ENCODE measurements at places on chromosomes 4 and X. TPM values are rescaled to one million over a fixed set of nuclear protein-coding genes. Genes with fewer than 3 reads are reported as not detected.

- no peak for DNase-seq
Measured at GRCh38 chrX:73863852-73864251, 300.9 kb downstream of the CHIC1 start.

GRCh38 chr4:80387390-80388283 is 52.1 kb downstream of the CFAP299 start:
- DNase-seq = no peak

DNA sequence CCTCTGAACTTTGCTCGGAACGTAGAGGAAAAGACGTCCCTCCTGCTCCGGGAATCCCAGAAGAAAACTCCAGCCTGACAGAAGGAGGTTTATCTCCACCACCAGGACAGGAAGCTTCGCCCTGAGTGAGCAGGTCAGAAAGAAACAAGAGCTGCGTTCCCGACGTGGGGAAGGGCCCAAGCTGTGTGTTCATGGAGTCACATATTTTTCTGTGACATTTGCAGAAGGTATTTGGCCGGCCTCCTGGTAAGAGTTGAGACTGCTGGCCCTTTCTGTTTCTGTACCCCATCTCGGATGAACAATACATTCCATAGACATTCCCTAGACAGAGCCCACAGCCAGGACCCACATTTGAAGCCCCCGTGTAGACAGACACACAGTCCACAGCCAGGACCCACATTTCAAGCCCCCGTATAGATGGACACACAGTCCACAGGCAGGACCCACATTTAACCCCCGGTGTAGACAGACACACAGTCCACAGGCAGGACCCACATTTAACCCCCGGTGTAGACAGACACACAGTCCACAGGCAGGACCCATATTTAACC is 230.8 kb downstream of the SHOX start:
- no peak for DNase-seq

- DNase-seq = peak; percentile 96
Measured at GRCh38 chrX:12974796-12975669, at the start of gene TMSB4X. Gene TMSB4X, plus strand, starts transcription at chrX:12975110.

DNA sequence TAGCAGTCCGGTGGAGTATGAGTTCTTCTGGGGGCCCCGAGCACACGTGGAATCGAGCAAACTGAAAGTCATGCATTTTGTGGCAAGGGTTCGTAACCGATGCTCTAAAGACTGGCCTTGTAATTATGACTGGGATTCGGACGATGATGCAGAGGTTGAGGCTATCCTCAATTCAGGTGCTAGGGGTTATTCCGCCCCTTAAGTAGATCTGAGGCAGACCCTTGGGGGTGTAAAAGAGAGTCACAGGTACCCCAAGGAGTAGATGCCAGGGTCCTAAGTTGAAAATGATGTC is 852 bp downstream of the MAGEH1 start:
- no peak for DNase-seq

GRCh38 chrX:119459181-119459580 is 9.1 kb upstream of the SLC25A5 start:
- DNase-seq = no peak

DNA sequence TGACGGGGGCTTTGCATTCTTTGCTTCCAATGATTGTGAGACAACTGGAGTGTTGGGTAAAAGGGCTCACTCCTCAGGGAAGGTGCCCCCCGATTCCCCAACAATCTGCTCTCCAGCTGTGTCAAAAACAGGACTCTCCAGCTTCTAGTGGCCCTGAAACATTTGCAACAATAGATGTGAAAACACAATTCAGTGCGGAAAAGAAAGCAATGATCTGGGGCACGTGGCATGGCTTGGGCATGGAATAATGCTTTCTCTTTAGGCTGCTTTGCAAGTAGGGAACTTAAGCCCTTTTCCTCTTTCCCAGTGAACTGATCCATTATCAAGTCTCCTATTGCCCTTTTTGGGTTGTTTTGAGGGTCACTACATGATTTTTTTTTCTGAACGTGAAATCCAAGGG is 239.9 kb downstream of the C4orf33 start:
- DNase-seq = no peak

DNA sequence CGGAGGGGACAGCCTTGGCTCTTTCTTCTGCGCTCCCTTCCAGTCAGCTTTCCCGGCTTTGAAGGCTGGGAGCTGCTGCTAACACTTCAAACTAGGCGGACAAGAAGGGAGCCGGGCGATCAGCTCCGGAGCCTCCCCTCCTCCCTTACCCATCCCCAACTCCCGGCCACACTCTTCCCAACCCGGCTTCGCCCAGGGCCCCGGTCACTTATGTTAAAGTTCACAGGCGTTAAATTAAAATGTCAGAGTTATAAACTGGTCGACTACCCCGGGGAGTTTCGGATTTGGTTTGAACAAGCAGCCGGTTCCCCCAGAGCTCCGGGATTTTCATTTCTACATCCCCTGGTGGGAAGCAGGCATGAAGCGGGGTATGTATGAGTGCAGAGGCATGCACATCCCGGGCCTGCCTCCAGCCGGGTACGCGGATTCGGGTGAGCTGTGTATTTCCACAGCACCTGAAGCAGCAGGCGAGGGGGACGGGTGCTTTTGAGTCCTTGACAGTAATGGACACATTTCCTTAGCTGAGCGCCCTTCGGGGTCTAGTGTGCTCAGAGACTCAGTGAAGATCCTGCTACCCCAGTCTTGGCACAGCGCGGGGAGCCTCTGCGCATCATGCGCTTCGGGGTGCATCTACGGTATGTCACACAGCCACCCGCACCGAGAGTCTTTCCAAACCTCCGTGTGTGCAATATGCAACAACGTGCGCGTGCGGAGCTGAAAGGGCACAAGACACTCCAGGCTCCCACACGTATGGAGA is 880 bp downstream of the UNC5C start:
- DNase-seq = no peak

DNA sequence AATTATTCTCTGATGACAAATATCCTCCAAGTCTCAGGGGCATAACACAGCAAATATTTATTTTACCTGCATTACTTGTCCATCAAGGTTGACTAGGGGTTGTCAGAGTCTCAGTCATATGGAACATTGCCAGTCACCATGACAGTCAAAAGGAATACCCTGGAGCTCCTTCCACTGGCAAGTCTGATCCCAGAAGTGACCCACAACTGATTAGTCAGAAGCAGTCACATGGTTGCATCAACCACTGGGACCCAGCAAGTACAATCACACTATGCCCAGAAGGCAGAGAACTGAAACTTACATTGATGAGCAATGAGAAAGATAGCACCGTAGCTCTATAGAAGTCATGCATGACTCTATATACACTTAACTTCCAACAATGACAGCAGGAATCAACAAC is 41.9 kb upstream of the SOD3 start:
- DNase-seq = no peak

DNA sequence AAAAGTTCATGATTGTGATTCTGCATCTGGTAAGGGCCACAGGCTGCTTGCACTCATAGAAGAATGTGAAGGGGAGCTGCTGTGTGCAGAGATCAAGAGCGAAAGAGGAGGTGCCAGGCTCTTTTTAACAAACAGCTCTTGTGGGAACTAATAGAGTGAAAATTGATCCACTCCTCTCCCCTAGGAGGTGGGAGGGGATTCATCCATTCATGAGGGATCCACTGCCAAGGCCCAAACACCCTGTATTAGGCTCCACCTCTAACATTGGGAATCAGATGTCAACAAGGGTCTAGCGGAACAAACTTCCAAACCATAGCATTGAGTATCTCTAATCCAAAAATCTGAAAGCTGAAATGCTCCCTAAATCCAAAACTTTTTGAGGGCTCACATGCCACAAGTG is 16.4 kb upstream of the PPID start:
- no peak for DNase-seq

DNA sequence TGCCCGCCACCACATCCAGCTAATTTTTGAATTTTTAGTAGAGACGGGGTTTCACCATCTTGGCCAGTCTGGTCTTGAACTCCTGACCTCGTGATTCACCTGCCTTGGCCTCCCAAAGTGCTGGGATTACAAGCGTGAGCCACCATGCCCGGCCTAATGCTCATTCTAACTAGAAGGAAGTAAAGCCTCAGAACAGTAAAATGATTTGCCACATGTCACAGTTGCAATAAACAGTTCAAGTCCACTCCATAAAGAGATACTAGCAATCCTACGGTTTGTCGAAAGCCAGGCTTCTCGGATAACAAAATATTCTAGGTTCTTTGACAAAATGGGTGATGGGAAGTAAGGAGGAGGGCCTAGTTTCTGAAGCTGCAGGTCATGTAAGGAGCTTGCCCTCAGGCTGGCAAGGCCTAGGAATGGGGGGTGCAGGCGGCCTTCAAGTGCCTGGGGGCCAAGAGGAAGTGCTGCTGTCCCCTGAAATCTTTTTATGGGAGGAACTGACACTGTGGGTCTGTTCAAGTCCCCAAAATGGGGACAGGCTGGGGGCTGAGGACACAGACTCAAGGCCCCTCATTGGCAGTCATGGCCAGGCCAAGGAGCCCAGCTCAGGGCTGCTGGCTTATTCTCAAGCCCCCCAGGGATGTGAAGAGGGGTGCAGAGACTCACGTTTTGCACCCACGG is 31.8 kb upstream of the ACSL1 start:
- DNase-seq = peak; percentile 69

DNA sequence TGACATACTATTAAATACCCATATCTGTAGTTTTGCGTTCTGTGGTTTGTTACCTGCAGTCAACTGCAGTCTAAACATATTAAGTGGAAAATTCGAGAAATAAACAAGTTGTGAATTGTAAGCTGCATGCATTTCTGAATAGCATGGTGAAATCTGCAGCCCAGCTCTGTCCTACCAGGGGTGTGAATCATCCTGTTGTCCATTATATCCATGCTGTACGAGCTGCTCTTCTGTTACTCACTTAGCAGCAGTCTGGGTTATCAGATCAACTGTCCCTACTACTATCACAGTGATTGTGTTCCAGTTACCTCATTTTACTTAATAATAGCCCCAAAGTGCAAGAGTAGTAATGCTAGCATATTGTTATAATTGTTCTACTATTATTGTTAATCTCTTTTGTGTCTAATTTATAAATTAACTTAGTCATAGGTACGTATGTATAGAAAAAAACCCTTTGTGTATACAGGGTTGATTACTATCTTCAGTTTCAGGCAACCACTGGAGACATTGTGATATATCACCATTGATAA is 173.7 kb upstream of the FAT4 start:
- no peak for DNase-seq

- no peak for DNase-seq
Measured at GRCh38 chrX:92213786-92214185, 434.6 kb downstream of the PCDH11X start.

DNA sequence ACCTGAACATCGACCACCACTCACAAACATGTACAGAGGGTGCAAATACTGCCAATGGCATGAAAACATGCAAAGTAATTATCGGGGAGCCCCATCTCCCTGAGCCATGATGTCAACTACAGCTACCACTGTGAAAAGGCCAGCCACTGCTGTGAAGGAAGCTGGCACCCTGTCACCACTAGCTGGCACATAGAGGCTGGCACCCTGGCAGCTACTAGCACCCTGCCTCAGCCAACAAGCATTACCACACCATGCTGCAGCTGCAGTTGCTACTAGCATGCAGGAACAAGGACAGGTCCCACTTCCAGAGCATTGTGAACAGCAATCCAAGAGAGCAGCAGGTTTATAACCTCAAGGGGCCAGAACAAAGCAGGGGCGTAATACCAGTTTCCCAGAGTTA is 81.4 kb downstream of the PRR32 start:
- no peak for DNase-seq

- no peak for DNase-seq
Measured at GRCh38 chr4:48642421-48643374, 137.4 kb downstream of the FRYL start.

DNA sequence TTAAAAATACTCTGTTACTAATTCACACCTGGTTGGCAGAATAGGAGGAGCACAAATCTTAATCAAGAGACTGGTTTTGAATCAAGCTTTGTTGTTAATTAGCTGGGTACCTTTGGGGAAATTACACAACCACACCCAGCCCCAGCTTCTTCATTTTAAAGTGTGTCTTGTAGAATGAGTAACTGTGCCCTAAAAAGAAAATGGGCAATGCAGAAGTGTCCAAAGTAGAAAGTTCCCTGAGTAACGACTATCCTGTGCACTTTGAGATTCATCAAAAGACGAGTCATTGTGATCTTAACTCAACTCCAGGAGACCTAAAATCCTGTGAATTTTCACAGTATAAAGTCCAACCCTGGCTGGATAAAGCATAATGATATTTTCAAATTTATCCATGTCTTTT is 792.3 kb upstream of the HS3ST1 start:
- DNase-seq = no peak

- DNase-seq = no peak
Measured at GRCh38 chr4:35644591-35644990, 599.7 kb downstream of the ARAP2 start.

DNA sequence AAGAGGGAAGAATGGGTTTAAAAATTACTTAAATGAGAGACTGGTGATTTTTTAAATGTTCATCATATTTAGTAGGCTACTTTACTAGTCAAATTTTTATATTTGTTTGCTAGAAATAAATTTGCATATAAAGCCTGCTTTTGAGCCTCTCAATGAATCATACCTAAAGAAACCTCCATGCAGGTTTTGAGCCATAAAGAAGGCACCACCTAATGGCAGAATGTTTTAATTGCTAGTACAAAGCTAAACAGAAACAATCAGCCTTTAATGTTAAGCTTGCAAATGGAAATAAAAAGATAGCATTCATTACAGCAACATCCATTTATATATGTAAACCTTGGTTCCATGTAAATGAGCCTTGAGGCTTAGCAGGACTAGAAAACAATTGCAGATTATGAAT is 989.7 kb downstream of the CCSER1 start:
- DNase-seq = no peak

DNA sequence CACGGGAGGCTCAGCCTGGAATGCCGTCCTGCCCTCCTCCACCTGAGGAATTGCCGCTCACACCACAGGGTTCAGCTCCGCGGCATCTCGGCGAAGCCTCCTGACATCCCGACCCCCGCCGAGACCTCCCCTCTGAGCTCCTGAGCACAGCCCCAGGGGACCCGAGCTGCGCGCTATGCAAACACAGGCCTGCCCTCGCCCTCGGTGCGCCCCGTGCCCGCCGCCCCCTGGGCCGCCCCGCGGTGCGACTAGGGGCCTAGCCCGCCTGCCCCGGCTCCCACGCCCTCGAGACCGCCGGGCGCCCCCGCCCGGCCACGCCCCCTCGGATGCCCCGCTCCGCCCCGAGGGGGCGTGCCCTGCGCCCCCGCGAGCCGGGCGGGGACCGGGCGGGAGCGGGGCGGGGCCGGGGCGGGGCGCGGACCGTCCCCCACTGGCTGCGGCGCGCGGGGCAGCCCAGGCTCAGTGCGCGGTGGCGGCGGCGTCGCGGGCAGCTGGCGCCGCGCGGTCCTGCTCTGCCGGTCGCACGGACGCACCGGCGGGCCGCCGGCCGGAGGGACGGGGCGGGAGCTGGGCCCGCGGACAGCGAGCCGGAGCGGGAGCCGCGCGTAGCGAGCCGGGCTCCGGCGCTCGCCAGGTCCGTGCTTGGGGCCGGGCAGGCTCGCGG is at the start of gene FGFR3:
TSS of gene FGFR3 (plus strand) at position 462 of the 664 bp plus-strand sequence. CDS start 642 bp downstream, outside the sequence.
- no peak for DNase-seq

- no peak for DNase-seq
Measured at GRCh38 chr4:127311924-127312323, 320.8 kb upstream of the INTU start.

- no peak for DNase-seq
Measured at GRCh38 chr4:38902695-38903094, 35.1 kb downstream of the FAM114A1 start.

PRICKLE3 gene
- 3.4 TPM for polyA plus RNA-seq

PPARGC1A gene
- 0.32 TPM for polyA plus RNA-seq

RPS6KA6 gene
- 0.12 TPM for polyA plus RNA-seq

CYSLTR1 gene
- 10.5 TPM for polyA plus RNA-seq

MUC7 gene
- not detected for polyA plus RNA-seq

FAM133A gene
- 0.22 TPM for polyA plus RNA-seq

ADD1 gene
- polyA plus RNA-seq = 224 TPM

PPP2R2C gene
- polyA plus RNA-seq = 0.14 TPM

CNGA1 gene
- 2.8 TPM for polyA plus RNA-seq

COL4A6 gene
- polyA plus RNA-seq = 0.93 TPM

MAGEB2 gene
- not detected for polyA plus RNA-seq

PAK3 gene
- 0.11 TPM for polyA plus RNA-seq

VCX3B gene
- not detected for polyA plus RNA-seq

Measured in spleen (tissue), 13 donors.